NCI-H226 (cell line): ENCODE measurements at places on chromosomes 12 and 14.

DNA sequence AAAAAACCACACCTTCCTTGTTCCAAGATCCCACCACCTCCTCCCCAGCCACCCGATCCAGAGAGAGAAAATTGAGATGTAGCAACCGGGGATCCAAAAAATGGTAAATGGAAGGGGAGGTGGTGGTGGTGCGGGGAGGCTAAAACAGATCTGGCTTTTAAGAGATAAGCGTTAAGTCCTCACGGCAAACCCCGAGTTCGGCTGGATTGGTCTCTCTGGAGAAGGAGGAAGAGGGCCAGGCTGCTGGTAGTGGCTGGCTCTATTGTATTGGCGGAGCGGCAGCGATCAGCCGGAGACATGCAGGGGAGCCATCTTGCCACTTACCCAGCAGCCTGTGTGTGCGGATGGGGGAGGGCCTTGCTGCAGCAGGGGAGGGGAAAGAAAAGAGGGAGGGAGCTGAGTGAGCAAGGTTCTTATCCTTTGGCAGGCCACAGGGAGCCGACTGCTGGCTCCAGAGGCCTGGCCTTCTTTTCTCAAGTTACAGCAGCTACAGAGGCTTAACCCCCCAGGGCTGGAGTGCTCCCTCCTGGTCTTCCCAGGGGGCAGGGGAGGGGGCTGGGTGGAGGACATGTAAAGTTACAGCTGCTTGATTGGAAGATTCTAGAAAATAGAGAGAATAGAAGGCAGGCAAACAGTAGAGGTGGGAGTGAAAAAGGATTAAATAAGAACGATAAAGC, 14.1 kb upstream of the CDH24 start:
- DNase-seq, result peak; percentile 89

DNA sequence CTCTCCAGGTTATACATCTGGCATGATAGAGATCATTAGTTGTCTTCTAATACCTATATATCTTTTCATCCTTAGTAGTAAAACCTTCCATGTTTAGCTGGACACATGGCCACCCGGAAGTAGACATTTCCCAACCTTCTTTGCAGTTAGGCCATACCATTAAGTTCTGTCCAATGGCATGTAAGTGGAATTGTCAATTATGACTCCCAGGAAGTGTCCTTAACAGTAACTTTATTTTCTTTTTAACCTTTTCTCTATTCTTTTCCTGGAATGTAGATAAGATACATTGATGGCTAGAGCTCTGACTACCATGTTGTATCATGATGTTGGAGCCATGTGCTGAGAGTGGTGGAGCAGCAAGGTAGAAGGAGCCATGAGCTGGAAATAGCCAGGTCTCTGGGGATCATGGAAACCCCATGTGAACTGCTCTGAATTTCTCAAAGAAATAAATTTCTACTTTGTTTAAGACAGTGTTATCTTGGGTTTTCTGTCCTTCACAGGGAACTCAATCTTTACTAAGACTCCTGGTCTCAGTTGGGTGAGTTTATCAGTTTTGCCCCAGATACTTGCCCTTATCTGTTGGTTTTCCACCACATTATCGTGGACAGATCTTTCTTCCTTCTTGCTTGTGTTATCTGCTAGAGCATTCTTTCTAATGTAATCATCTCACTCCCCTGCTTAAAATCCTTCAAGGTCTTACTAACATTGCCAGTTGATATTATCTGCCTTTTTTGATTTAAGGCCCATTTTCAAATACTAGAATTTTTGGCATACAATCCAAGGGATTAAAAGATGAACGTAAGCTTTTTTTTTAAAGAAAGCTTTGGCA, 5.1 kb upstream of the LTA4H start:
- DNase-seq, result peak; percentile 54

- peak; percentile 22 for DNase-seq
Observed at GRCh38 chr14:68978172-68978911, 760 bp downstream of the ACTN1 start.

DNA sequence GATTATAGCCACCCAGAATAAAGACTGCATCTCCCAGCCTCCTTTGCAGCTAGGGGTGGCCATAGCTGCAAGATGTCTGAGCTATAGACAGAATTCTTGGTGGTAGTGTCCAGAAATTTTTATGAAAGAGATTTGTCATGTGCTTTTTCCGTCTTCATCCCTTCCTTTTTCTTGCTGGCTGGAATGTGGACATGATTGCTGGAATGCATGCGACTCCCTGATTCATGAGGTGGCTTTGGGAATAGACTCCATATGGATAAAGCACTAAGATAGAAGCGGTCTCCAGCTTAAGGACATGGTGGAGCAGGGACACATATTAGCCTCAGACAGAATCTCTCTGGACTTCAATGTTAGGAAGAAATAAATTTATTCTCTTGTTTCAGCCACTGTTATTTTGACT, 10.0 kb upstream of the HSPB8 start:
- DNase-seq, result no peak

DNA sequence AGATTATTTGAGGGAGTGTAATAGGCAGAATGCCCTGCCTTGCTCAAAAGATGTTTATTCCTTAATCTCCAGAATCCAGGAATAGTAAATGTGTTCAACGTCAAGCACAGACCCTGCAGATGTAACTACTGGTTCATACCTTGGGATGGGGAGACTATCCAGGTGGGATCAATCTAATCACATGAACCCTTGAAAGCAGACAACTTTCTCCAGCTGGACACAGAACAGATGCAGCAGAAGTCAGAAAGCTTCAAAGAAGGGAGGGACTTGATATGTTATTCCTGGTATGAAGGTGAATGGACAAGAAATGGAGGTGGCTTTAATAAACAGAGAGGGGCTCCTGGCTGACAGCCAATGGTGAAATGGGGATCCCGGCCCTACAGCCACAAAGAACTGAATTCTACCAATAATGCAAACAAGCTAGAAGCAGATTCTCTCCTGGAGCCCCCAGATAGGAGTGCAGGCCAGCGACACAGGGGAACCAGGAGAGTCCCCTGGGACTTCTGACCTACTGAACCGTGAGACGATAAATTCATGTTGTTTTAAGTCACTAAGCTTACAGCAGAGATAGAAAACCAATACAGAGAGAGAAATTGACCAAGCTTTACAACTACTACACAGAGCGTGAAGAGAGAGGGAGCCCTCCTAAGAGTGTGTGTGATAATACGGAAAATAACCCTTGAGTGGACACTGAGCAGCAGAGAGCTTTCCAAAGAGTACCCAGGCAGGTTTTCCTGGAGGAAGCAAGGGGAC, 133.5 kb upstream of the TMEM132C start:
- no peak for DNase-seq

DNA sequence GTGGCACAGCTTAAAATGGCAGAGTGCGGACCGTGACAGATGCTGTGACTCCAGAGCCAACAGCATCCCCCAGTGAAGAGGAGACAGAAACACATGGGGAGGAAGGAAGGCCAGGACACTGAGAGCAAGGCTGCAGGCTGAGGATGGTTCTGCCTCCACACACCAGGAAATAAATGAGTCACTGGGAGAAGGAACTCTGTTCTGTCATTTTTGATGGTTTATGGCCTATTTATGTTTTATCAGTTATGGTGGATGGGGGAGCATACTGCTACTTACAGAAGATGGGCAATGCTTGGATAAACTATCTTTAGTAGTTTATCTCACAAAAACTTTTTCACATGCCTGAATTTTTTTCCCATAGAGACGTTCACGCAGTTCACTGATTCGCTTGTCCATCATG, 33.8 kb downstream of the ZFYVE21 start:
- DNase-seq, result no peak

DNA sequence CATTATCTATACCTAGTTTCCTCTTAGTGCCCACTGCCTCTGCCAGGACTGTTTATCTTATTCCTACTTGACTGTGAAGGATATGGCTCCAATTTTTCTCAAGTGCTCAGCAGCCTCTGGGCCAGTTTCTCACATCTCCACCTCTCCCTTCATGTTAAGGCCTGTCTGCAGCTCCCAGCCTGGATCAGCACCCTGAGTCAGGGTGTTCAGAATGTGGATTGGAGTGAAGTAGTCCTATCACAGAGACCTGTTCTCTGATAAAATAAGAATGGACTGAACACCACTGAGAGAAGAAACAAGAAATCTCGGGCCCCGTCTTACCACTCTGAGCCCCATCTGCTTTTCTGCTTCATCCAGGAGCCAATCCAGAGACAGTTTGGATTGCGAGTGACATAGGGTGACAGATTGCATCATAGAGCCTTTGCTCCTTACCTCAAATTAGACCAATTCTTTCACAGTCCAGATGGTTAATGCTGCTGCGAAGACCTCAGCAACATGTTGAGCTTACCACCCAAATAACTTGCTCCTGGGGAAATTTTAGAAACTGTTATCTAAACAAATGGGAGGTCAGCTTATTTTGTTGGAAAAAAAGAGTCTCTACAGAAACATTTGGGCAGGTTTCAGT, 473.1 kb downstream of the PDZRN4 start:
- DNase-seq, result no peak

- DNase-seq, result no peak
Observed at GRCh38 chr14:68791902-68792677, 777 bp downstream of the ZFP36L1 start.

GRCh38 chr14:94375552-94376107, 12.8 kb downstream of the SERPINA1 start:
- no peak for DNase-seq

- DNase-seq, result peak; percentile 65
Observed at GRCh38 chr12:121858662-121859572, at the start of gene HPD. HPD (minus strand) TSS chr12:121858859; CDS start chr12:121858823, 36 bp downstream.

GRCh38 chr12:90126125-90126524, 417.5 kb upstream of the ATP2B1 start:
- no peak for DNase-seq

DNA sequence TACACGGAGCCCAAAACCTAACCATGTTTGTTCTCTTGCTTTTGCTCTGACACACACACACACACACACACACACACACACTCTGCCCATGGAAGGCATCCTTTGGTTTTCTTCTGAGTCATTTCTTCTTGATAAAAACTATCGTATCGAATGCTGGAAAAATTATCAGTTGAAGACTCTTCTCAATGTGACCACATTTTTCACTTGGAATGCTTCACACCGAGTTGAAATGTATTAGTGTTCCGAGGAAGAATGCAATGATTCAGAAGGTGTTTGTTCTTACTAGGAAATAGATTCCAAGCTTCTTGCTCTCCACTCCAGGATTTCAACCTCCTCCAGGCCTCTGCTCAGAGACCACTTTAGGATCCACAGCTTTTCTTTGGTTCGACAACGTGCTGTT, 226.3 kb downstream of the MON2 start:
- peak; percentile 96 for DNase-seq

DNA sequence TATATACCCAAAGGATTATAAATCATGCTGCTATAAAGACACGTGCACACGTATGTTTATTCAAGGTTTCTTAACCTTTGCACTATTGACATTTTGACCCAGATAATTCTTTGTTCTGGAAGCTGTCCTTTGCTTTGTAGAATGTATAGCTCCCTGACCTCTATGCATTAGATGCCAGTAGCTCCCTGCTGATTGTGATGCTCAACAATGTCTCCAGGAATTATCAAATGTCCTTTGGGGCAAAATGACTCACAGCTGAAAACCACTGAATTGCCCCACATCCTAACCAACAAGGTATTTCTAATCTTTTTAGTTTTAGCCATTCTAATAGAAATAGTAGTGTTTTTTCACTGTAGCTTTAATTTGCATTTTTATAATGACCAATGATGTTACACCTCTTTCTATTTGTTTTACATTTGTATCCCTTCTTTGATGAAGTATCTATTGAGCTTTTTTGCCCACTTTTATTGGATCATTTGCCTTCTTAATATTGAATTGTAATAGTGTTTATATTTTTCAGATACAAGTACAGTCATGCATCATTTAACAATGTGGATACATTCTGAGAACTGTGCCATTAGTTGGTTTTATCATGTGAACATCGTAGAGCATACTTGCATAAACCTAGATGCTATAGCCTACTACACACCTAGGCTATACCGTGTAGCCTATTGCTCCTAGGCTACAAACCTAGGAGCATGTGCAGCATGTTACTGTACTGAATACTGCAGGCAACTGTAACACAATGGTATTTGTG, 10.4 kb upstream of the NOPCHAP1 start:
- DNase-seq, result peak; percentile 64

DNA sequence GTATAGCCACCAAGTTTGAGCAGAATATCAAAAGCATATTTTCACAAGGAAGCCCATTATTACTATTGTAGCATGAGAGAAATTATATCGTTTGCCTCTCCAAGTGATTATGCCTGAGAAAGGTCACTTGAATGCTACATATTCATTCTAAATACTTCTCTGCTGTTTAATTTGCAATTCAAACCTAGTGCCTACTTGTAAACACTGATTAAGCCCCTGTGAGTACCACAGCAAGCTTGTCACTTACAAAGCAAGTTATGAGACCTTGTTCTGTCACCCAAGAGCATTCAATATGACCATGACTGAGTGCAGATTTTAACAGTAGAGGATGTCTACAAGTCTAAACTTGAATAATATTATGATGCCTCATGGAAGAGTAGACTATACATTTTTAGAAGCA, 124.7 kb upstream of the SSTR1 start:
- no peak for DNase-seq

- DNase-seq, result no peak
Observed at GRCh38 chr14:100644383-100644782, 57.2 kb upstream of the BEGAIN start.

- DNase-seq, result no peak
Observed at GRCh38 chr12:56759263-56759908, 3.7 kb upstream of the HSD17B6 start.

DNA sequence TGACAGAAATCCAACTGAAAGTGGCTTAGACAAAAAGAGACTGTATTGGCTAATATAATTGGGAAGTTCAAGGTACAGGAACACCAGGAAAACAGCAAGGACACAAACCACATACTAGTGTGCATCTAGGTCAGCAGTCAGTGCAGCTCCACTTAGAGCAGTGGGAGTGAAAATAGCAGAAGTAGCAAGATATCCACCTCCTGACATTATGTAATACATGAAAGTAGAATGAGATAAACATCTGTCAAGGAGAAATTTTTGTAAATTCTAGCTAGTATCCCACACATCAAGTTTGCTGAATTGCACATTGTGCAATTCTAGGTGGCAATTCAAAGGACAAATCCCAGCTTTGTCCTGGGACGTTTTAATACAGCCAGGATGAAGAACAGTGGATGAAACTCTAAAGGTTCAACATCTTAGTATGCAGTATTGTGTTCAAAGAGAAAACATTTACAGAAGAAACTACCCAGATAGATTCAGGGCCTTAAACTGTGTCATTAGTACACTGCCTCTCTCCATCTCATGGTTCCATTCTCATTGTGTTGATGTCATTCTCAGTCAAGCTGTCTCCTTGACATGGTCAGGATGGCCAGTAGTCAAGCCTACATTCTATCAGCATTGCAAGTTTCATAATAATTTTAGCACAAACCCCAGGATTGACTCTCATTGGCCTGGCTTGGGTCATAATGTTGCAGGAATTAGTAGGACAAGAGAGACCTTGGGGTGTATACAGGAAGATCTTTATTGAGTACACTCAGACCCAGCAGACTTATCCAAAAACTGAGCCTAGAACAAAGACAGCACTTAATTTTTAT, 56.8 kb downstream of the SDR9C7 start:
- DNase-seq, result peak; percentile 34

- peak; percentile 56 for DNase-seq
Observed at GRCh38 chr12:80988986-80989385, 51.3 kb upstream of the LIN7A start.

- DNase-seq, result no peak
Observed at GRCh38 chr12:61490526-61491498, 769.4 kb upstream of the USP15 start.

GRCh38 chr12:115983226-115983798, 294.2 kb downstream of the MED13L start:
- DNase-seq, result no peak

GRCh38 chr14:38176379-38176778, 31.3 kb upstream of the SSTR1 start:
- no peak for DNase-seq
